ENCODE measurements at places on chromosomes 12 and 14. TPM values are rescaled to one million over a fixed set of nuclear protein-coding genes. Genes with fewer than 3 reads are reported as not detected.

Gene IL31
- total RNA-seq: not detected

Gene SOCS2
- total RNA-seq: 15.7 TPM

- H3K27me3 ChIP-seq: no peaks in the 10 kb centered on the region
- peak overlapping the region; percentile 3 for H3K27ac ChIP-seq
- DNase-seq: no peak
- peaks cover 6% of the 10 kb centered on the region for H3K4me1 ChIP-seq
- no peak overlapping the region for H3K4me3 ChIP-seq
- no peaks in the 10 kb centered on the region for H3K36me3 ChIP-seq
Observed at GRCh38 chr12:121996945-121997612, 24.6 kb upstream of the BCL7A start.

GRCh38 chr14:90499121-90499520 lies 102.3 kb downstream of the CALM1 start:
- no peaks in the 10 kb centered on the region for H3K36me3 ChIP-seq
- DNase-seq: peak; percentile 7
- no peak overlapping the region for H3K4me3 ChIP-seq
- no peaks in the 10 kb centered on the region for H3K27me3 ChIP-seq
- H3K4me1 ChIP-seq: no peaks in the 10 kb centered on the region
- no peak overlapping the region for H3K27ac ChIP-seq

DNA sequence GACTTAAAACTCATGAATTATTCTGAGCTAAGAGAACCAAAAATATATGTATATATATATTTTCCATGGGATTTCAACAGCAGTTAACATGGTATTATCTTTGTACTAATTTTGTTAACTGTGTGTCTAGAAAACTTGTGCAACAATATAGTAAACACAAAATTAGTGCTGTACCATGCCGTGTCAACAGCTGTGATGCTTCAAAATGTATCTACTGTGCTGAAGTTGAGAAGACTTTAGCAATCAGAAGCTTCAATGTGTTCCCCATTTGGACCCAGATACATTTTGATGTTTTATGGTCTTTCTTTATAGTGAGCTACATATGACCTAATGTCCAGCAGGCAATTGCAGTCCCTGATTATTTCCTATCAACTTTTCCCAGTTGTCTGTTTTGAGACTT lies 405.7 kb downstream of the DIO2 start:
- H3K27me3 ChIP-seq: no peaks in the 10 kb centered on the region

DNA sequence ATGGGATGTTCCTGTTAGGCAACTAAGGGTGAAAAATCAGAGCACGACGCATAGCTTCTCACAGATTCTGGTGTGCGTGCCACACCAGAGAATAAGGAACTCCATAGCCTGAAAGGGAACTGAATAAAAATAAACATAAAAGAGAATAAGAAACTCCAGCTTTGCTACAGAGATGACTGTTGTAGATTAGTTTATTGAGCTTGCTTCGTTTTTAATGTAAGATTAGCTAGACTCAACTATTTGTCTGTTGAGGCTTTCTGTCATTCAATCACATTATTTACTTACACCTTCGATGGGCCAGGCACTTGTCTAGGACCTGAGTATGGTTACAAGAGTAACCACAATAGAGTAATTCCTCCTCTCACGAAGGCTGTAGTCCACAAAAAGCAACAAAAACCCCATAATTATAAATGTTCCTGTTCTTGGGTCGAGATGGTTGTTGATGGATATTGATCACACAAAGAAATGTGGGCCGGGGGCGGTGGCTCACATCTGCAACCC lies 807 bp upstream of the ZCCHC8 start:
- H3K4me1 ChIP-seq: peaks cover 44% of the 10 kb centered on the region
- DNase-seq: no peak
- peak overlapping the region; percentile 96 for H3K27ac ChIP-seq
- H3K36me3 ChIP-seq: peaks cover 50% of the 10 kb centered on the region
- no peaks in the 10 kb centered on the region for H3K27me3 ChIP-seq

GRCh38 chr12:108580531-108580930 lies 17.4 kb downstream of the TMEM119 start:
- no peaks in the 10 kb centered on the region for H3K36me3 ChIP-seq
- H3K4me1 ChIP-seq: no peaks in the 10 kb centered on the region
- no peak overlapping the region for H3K4me3 ChIP-seq
- DNase-seq: no peak
- H3K27ac ChIP-seq: no peak overlapping the region

Gene TEX52
- not detected for total RNA-seq

Gene LRP1
- total RNA-seq: 325 TPM

- no peaks in the 10 kb centered on the region for H3K36me3 ChIP-seq
- no peaks in the 10 kb centered on the region for H3K27me3 ChIP-seq
- no peak overlapping the region for H3K27ac ChIP-seq
Observed at GRCh38 chr12:100820314-100820713, 25.7 kb downstream of the ANO4 start.

- no peak for DNase-seq
- H3K27ac ChIP-seq: no peak overlapping the region
- H3K4me3 ChIP-seq: no peak overlapping the region
- peaks cover 14% of the 10 kb centered on the region for H3K4me1 ChIP-seq
- H3K27me3 ChIP-seq: peaks cover 53% of the 10 kb centered on the region
Observed at GRCh38 chr14:102544046-102544746, 34.6 kb upstream of the ANKRD9 start.

Gene TTC5
- total RNA-seq: 18.3 TPM

DNA sequence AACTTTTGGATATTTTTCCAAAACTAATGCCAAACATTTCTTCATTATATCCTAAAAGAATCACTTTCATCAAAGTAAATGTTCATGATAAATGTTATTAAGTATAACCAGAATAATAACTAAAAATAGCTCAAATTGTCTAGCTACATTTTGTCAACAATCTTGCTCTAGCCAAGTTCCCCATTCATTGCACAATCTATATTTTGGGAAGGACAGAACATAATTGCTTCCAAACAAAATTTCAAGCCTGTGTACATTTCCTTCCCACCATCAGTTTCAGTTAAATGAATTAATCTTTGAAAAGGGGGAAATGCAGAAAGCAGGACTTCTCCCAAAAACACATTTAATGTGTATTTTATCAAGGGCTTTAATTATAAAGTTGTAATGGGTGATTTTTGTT lies 98.0 kb upstream of the PLEKHG7 start:
- H3K27me3 ChIP-seq: no peaks in the 10 kb centered on the region
- H3K4me1 ChIP-seq: peaks cover 24% of the 10 kb centered on the region
- peak; percentile 61 for DNase-seq
- no peaks in the 10 kb centered on the region for H3K36me3 ChIP-seq
- H3K27ac ChIP-seq: peak overlapping the region; percentile 63

GRCh38 chr14:99889268-99889667 lies 96.1 kb downstream of the EML1 start:
- no peak overlapping the region for H3K4me3 ChIP-seq
- DNase-seq: no peak
- H3K27me3 ChIP-seq: no peaks in the 10 kb centered on the region
- H3K27ac ChIP-seq: no peak overlapping the region
- no peaks in the 10 kb centered on the region for H3K4me1 ChIP-seq
- no peaks in the 10 kb centered on the region for H3K36me3 ChIP-seq

DNA sequence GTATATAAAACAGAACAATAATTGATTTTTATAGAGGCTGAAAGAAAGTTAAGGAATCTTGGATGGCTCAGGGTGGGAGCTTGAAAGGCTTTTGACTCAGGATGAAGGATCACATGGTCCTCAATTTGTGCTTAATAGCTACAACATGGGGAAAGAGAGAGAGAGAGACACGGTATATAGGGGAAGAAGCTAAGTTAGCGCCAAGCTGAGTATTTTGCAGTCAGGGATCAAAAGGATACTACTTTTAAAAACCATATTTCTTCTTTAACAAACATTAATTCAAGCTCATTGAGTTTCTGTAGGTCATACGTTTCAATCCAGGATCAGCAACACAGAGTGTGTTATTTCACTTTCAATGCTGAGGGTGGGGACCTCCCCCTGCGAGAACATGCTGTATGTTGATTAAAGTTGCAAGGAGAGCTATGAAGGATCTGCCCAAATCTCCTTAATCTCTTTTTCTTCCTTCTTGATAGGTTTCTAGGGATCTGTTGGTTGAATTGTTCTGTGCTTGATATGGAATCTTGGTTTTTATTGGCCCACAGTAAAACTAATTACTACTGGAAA lies 133.1 kb upstream of the NUDT4 start:
- H3K27me3 ChIP-seq: no peaks in the 10 kb centered on the region
- no peaks in the 10 kb centered on the region for H3K36me3 ChIP-seq
- peaks cover 7% of the 10 kb centered on the region for H3K4me1 ChIP-seq
- peak overlapping the region; percentile 19 for H3K27ac ChIP-seq
- DNase-seq: no peak

Gene COL2A1
- not detected for total RNA-seq

DNA sequence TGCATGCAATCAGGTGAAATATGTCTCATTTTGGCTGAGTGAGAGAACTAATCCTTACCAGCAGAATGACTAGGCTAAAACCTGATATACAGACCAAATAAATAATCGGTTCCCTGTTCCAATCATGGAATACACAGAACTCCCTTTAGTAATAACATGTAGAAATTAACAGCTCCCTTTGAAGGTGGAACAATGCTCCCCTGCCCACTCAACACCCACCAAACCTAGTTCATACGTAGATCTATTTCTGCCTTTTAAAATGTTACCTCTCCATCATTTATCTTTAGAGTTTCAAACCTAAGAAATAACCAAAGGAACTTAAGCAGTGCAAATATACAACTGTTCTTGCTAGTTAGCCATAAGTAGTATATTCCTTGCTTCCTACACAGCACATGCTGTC lies 153.7 kb upstream of the ABCD2 start:
- DNase-seq: no peak
- no peaks in the 10 kb centered on the region for H3K27me3 ChIP-seq
- no peak overlapping the region for H3K4me3 ChIP-seq
- H3K27ac ChIP-seq: no peak overlapping the region

DNA sequence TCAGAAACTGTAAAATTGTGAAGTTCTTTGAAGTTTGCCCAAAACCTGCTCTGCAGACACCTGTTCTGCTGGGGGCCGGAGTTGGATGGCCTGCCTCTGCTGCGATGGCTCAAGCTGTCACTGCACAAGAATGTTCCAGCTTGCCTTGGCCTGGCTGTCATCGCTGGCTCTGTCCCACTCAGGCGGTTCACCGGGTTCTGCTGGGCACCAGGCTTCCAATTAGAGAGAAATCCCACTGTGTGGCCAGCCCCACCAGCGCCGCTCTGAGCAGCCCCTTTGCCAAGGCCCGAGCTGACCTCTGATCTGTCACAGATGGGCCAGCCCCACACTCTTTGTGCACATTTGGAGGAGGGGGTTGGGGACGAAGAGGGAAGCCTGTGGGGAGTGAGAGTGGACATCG lies 71.7 kb upstream of the GPATCH2L start:
- no peaks in the 10 kb centered on the region for H3K27me3 ChIP-seq
- no peaks in the 10 kb centered on the region for H3K36me3 ChIP-seq
- no peak overlapping the region for H3K27ac ChIP-seq
- no peaks in the 10 kb centered on the region for H3K4me1 ChIP-seq

DNA sequence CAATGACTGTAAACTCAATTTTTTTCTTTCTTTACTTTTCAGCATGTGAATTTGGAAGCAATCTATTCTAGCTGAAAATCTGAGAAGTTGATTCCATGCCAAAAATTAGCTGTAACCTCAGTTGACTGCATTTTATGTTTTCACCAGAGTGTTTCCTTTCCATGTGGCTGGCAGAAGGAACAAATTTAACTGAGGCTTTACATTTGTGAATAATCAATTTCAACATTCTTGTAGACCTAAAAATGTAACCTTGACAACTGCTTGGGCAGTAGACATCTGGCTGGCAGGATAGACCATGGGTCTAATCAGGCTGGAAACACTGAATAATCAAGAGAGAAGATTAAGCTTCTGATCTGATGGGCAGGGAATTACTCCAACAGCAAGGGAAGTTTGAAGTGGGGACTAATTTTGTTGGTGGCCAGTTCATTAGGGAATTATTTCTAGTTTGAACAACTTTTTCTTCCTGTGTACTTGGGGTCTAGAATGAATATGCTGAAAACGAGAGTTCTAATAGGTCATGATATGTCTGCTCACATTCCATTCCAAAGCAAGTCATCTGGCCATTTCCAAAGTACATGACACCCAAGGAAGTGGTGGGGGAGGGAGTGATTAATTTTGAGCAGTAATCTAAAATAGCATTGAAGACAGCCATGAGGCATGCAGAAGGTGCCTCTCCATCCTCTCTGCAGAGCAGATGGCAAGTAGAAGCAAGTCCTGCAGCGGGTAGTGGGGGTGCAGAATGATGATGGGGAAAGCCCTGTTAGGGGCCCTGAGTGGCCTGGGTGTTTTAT lies 68.2 kb downstream of the ATP23 start:
- H3K4me1 ChIP-seq: no peaks in the 10 kb centered on the region
- no peaks in the 10 kb centered on the region for H3K36me3 ChIP-seq
- H3K27ac ChIP-seq: no peak overlapping the region

DNA sequence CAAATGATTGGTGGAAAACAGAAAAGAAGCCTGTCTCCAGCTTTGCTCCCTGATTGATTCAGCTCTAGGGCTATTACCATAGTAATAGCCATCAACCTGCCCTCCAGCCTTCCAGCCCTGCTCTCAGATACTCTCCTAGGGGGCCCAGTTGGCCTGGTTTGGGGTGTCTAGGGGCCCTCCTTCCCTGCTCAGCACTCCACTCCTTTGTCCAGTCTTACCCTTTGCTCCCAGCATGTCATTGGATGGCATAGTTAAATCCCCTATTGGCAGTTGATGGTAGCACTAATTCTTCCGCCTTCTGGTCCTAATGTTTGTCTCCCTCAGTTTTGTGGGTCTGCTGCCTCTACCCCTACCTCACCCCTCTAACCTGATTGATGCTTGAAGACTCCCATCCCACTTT lies 175.4 kb upstream of the PELI2 start:
- DNase-seq: no peak
- no peak overlapping the region for H3K27ac ChIP-seq
- no peak overlapping the region for H3K4me3 ChIP-seq
- H3K36me3 ChIP-seq: no peaks in the 10 kb centered on the region
- H3K27me3 ChIP-seq: no peaks in the 10 kb centered on the region
- no peaks in the 10 kb centered on the region for H3K4me1 ChIP-seq

GRCh38 chr12:118981285-118982211 lies at the start of gene SRRM4:
Gene SRRM4, plus strand, starts transcription at chr12:118981541. Its CDS starts 342 bp downstream, at chr12:118981883.
- no peaks in the 10 kb centered on the region for H3K36me3 ChIP-seq
- no peak within 1 kb of the TSS for H3K4me3 ChIP-seq
- peaks cover 73% of the 10 kb centered on the region for H3K27me3 ChIP-seq

- DNase-seq: no peak
- no peaks in the 10 kb centered on the region for H3K36me3 ChIP-seq
- H3K27me3 ChIP-seq: no peaks in the 10 kb centered on the region
- peak overlapping the region; percentile 53 for H3K27ac ChIP-seq
- peaks cover 11% of the 10 kb centered on the region for H3K4me1 ChIP-seq
- H3K4me3 ChIP-seq: no peak overlapping the region
Observed at GRCh38 chr12:50188875-50189575, 21.9 kb upstream of the CERS5 start.

GRCh38 chr12:72037006-72037795 lies 98.6 kb downstream of the TPH2 start:
- H3K36me3 ChIP-seq: no peaks in the 10 kb centered on the region
- no peaks in the 10 kb centered on the region for H3K27me3 ChIP-seq
- H3K4me1 ChIP-seq: no peaks in the 10 kb centered on the region
- DNase-seq: no peak
